ENCODE measurements at places on chromosomes 5 and 9.

GRCh38 chr9:108703429-108703828 is 152.4 kb downstream of the ACTL7B start:
- DNase-seq: no peak

DNA sequence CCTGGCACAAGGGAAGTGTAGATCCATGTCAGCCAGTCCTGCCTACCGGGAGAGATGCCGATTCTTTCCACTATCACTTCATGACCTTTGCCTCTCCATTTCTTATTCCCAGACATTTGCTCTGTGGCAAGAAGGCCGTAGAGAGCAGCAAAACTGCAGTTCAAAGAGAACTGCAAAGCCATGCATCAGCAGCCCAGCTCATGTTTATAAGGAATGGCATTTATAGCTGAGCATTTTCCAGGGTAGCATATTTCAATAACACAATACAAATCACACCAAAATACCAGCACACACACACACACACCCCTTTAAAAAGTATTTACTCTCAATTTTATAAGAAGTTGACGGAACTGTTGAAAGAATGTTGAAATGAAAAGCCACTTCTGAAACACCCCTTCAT is 126.7 kb upstream of the EGFLAM start:
- DNase-seq: no peak

DNA sequence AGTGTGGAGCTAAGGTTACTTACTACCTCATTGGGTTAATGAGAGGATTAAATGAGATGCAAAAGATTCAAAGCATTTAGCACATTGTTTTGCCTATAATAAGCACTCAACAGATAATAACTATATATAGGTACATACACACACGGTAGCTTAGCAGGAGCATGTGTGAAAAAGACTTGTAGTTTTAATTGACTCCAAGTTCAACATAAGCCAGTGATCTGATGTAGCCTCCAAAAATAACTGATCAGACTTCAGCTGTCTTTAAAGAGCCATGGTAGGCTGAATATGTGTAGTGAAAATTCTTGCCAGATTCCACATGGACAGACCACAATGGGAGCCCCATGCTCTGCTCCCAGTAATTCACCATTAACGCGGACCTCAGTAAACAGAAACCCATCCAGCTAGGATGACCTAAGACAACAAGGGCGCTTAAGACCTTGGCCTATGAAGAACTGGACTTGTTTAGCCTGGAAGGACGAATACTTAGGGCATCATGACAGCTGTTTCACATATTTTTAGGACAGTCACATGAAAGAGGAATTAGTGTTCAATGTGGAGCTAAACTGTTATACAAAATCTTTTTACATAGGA is 115.1 kb upstream of the ZNF366 start:
- no peak for DNase-seq

- no peak for DNase-seq
Observed at GRCh38 chr5:113061846-113062780, 85.5 kb downstream of the DCP2 start.

DNA sequence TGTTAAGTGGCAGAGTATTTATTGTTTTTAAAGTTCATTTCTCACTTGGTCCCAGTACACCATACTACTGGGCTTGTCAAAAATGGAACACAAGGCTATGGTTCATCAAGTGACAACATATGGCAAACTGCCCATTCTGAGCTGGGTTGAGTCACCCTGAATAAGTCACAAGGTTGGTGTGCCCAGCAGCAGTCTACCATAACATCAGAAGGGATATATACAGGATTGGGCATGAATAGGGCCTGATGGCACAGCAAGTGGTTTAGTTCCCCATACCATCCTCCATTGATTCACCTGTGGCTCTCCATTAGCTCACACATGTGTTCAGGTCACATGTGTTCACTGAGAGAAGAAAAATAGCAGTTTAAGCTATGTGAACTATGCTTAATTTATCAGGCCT is 249.8 kb upstream of the PRDM9 start:
- DNase-seq: no peak

DNA sequence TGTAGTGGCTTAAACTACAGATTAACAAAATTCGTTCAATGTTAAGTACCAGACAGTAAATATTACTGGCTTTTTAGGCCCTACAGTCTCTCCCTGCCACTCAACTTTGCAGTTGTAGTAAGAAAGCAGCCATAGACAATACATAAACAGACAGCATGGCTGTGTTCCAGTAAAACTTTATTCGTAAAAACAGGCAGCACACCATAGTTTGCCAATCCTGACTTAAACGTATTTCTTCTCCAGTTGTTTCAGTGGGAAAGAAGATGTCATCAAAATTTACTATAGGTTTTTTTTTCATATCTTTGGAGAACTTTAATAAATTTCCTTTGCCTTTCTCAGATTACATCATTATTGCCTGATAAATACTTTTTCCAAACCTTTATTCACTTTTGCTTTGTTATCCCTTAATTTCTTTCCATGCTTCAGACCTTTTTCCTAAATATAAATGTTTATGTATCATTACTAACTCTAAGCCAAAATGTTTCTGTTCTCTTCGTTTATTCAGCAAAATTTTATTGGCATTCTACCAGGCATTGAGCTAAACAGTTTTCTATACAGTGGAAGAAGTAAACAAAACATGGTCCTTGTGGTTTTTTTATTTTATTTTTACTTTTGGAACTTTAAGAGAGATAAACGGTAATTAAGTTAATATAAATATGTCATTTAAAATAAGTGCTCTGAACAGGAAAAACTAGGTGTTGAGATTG is 64.5 kb downstream of the SLF1 start:
- DNase-seq: no peak

DNA sequence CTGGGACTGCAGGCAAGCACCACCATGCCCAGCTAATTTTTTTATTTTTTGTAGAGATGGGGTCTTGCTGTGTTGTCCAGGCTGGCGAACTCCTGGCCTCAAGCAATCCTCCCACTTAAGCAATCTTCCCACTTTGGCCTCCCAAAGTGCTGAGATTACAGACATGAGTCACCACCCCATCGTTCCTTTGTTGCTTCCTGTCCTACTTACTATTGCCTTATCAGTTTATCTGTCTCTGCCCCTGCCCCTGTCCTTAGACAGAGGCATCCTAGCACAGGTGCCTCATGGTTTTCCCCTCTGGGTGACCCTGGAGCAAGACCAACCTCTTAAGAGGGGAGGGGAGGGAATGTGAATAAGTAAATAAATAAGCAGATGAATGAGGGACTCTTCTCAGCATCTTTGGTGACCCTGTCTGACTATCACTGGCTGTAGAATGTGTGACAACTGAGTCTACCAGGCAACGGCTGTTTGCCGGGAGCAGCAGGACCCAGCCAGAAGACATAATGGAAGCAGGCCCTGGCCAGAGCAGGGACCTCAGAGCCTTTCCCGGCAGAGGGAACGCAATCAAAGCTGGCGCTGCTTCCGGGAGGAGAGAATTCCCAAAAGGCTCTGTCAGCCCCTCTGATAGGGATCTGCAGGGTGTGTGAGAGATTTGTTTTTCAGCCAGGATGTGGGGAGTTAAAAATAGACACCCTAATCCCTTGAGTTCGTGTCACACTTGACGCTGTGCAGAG is 43.8 kb upstream of the DAB2IP start:
- DNase-seq: no peak

GRCh38 chr5:90550963-90551362 is 7.6 kb upstream of the ADGRV1 start:
- DNase-seq: no peak

DNA sequence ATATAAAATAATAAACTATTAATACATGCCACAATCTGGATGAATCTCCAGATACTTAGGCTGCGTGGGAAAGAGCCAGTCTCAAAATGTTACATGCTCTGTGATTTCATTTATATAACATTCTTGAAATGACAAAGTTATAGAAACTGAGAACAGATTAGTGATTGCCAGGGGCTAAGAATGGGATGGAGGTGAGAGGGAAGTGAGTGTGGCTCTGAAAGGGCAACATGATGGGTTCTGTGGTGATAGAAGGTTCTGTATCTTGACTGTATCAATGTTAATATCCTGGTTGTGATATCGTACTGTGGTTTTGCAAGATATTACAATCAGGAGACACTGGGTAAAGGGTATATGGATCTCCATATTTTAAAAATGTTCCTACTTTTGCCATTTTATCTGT is 50.7 kb downstream of the SPEF2 start:
- DNase-seq: no peak

DNA sequence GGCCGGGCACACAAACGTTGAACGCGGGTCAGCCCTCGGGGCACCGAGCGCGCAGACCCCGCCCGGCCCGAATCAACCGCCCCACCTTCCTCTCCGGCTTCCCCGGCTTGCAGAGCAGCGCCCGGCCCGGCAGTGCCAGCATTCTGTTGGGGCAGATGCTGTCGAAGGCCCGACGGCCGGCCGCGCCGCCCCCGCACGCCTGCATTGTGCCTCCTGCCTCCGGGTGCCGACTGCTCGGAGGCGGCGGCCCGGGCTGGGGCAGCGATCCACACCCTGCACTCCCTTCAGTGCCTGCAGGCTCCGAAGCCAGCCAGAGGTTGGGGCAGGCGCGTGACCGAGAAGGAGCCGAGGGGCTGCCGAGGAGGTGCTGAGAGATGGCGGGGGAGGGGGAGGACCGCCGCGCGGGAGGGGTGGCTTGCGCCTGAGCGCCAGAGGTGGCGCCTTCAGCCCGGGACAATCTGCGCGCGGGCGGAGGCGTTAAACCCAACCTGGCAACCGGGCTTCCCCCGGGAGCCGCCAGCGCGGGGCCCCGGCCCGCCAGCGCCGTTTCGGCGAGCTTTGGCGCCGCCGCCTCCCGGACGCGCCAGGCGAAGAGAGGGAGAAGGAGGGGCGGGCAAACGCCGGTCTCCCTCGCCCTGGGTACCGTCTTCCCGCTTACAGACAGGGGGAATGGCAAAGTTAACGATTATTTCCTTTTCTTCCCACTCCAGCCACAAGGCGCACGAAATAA is at the start of gene MCIDAS:
Gene MCIDAS (minus strand): TSS at position 382 of the 730 bp plus-strand sequence. CDS start 177 bp downstream, at position 205.
- DNase-seq: peak; percentile 52

DNA sequence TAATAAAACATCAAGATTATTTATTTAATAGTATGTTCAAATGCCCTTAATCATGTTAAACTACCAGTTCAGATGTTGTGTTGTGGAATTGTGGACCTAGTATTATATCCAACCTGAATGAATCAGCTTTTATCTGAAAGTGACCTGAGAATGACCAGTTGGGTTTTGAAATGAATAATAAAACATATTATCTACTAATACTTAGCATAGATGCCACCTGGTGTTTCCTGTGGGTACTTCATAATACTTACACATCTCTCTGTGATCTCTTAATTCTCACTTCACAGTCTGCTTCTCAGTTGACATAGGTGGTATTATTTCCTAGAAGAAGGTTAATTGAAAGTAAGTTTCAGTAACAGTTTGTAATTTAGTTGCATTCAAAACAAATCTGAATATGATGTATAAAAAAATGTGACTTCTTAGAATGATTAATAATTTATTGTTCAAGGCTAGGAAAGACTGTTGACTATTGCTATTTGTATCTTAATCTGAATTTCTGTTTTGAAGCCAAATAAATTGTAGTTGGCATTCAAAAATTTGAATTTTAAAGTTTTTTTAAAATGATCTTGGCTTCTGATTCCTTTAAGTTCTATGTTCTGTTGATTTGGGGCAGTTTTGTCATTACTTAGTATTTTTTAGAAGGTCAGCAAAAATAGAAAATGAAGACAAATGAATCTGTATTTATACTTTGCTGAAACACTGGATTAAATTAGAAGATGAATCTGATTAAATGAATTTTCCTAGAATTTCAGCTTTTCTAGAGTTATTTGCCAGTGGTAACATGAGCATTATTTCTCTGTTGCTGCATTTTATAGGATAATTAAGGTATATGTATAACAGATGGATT is 48.2 kb downstream of the KIF2A start:
- DNase-seq: no peak

DNA sequence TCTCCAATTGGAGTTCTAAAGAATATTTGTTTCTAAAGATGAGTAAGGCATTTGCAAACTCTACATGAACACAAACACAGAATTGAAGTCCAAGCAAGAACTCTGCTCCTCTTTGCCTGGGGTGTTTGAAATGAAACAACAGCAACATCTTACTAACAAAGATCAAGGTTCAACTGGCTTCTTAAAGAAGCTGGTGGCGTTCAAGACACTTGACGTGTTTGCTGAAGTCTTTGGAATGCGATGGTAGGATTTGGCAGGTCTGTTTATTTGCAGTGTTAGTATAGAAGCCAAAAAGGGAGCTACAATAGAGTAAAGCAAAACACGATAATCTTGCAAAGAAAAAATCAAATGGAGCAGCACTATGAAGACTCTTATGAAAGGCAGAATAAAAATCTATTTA is 94.9 kb downstream of the BASP1 start:
- DNase-seq: no peak

GRCh38 chr5:106907979-106908378 is 762.8 kb downstream of the EFNA5 start:
- DNase-seq: no peak

GRCh38 chr9:86655147-86655546 is 292.2 kb downstream of the GAS1 start:
- DNase-seq: no peak

- no peak for DNase-seq
Observed at GRCh38 chr9:84758817-84759216, 89.3 kb downstream of the NTRK2 start.

DNA sequence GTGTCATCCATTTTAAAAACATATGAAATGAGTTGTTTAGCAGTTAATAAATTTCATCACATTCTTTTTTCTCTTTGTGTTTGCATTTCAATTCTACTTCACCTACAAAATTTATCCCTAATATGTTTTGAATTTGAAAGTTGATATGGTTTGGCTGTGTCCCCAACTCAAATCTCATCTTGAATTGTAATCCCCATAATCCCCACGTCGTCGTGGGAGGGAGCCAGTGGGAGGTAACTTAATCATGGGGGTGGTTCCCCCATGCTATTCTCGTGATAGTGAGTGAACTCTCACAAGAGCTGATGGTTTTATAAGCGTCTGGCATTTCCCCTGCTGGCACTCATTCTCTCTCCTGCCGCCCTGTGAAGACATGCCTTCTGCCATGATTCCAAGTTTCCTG is 200.1 kb downstream of the EPB41L4A start:
- no peak for DNase-seq

All from stimulated activated CD4-positive, alpha-beta T cell treated with anti-CD3 and anti-CD28 coated beads, Interleukin-2, amount 100 ng/mL, for 4 hours (primary cell).